Activated T-helper 1 cell treated with anti-CD3 and anti-CD28 coated beads, Interleukin-12 subunit alpha, Interleukin-12 subunit beta, Interleukin-2, Interleukin-4 antibody, amounts not matched to agents 30 ng/mL and 10 ng/mL and 1 ng/mL, durations not matched to agents 14 hours and 24 hours and 36 hours (primary cell): ENCODE measurements at places on chromosomes 4 and X.

DNA sequence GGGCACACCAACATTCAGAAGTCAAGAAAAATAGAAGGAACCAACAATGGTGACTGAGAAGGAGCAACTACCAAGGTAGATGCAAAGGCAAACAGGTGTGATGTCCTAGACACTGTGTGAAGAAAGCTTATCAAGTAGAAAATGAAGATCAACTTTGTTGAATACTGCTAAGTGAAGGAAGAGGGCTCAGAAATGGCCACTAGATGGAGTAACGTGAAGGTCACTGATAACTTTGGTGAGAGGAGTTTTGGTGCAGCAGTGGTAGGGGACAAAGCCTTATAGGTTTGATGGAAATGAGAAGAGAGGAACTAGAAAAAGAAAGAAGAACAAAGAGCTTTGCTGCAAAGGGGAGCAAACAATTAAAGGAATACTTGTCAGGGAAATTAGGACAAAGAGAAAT is 23.5 kb downstream of the OTC start:
- DNase-seq = no peak

GRCh38 chrX:1500701-1501624 is 36.0 kb downstream of the P2RY8 start:
- peak; percentile 30 for DNase-seq

DNA sequence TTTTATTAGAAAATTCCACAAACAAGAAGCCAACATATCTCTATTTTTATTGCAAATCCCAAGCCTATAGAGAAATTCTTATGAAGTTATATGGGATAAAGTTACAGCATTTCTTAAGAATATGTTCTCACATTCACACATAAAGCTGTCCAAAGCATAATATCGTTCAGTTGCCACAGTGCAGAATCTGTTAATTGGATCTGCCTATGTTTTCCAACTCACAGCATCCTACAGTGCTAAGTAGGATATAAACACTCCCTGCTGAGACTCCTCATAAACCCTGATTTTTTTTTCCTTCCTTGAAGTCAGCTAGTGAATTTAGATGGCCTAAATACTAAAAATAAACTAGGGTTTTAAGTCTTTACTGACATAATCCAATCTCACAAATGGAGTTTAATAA is 307.9 kb downstream of the PDGFC start:
- no peak for DNase-seq

DNA sequence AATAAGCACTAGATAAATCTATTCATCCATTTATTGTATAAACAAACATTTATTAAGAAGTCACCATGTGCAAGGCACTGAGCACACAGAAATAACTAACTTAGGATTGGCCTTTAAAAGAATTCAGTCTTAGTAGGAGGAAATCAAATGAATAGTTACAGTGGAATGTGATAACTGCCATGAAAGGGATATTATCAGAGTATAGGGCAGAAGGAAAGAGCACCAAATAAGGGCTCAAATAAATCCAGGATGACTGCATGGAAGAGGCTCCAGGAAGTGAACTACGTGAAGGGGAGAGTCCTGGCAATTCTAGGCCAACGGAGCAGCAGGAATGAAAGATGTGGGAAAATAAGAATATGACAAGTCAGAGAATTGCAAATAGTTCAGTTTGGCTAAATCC is 406.0 kb downstream of the INPP4B start:
- DNase-seq = no peak

DNA sequence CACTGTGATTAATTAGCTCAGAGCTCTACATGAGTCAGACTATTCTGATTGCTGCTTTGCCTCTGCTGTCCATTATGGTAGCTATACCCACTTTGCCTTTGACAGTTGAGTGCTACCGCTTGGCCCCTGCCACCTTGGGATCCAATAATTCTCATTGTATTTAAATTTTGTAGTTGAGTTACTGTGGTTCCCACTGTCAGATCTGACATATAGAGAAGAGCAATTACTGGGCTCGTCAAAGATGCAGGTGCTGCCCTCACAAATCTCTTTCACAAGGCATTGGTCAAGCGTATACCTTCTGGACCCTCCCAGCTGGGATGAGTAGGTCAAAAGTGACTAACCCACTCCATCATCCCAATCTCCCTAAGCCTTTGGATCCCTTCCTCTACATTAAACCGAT is 18.3 kb upstream of the PRDM8 start:
- DNase-seq = no peak

DNA sequence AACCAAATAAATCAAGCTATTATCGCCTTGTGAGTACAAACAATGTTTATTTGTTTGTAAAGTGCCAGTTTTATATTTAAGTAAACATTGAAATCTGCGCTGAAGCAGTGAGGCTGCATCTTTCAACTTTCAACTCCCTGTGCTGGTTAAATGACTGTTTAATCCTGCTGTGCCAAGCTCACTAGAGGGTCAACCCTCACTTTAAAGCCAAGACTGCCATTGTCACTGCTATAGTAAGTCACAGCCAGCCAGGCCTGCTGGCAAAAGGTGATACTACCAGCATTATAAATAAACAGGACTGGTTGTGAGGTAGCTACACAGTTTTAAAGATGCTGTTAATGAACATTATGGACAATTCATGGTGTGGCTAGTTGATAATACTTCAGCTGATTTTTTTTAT is 34.6 kb downstream of the EFHC2 start:
- DNase-seq = no peak

DNA sequence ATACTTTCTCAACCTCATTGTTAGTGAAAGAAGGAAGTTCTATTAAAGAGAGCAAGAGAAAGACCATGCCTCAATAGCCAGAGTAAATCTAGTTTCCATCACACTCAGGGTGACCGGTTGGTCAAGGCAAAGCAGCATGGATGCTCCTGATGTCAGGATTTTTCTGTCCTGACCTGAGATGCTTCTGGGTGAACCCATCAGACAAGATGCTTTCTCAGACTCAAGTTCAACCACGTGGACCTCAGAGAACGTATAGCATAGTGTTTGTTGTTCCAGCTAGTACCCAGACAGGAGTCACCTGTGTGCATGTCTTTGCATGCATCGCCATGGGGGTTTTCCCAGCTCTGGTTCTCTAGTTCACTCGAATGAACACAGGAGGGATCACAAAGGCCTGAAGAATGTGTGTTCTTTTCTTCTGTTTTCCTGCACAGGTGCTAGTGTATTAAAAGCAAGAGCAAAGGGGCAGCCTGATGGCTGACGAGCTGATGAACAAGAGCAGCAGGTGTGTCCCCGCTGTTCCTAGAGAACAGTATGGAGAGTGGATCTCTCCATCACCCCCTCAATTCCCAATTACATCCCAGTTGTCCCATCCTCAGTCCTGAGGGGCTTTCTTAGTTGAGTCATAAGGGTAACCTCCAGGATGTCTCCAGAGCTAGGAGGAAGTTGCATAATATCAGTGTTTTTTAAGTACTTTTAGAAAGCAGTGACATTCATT is 110.5 kb upstream of the ENPP6 start:
- DNase-seq = peak; percentile 49

DNA sequence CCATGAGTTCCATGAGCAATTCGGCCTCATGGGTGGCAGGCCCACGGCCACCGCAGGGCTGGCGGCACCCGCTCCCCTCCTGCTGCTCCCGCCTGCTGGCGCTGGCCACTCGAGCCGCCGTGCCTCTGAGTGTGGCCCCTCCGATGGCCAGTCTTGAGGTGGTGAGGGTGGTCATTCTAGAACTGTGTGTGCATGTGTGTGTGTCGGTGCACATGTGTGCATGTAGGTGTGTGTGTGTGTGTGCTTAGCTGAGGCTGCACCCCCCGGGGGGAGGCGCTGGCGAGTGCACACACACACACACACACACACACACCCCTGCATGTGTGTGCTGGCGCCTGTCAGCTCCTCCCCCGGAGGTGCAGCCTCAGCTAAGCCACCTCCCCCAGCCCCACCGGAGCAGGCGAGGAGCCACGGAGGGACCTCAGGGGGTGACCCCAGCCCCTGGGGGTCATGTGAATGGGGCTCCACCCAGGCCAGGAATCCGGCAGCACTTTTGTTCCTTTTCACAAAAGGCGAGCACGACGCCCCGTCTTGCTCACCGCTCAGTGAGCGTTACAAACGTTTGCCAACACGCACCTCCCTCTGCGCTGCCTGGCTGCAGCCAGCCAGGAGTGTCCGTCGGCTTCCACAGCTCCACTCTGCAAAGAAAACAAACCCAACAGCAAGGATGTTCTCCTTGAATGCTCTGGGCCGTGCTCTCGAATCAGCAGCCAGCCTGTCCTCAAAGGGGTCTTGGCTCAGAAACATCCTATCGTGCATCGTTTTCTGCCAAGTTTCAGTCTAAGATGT is 29.9 kb downstream of the FGFRL1 start:
- DNase-seq = no peak

DNA sequence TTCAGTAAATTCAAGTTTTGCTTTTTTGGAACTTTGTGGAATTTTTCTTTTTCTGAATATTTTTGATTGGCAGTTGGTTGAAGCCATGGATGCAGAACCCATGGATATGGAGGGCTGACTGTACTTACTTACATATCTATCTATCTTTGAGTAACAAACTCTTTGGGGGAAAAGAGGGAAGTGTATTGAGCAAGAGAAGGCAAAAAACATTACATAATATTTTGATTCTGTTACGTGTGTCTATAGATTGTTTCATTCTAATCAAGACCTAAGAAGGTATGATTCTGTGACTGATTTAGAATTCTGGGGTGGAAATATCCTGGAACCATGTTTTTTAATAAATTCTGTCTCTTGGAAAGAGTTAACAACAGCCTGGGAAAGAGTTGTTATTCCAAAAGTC is 31.5 kb downstream of the GRSF1 start:
- DNase-seq = no peak

DNA sequence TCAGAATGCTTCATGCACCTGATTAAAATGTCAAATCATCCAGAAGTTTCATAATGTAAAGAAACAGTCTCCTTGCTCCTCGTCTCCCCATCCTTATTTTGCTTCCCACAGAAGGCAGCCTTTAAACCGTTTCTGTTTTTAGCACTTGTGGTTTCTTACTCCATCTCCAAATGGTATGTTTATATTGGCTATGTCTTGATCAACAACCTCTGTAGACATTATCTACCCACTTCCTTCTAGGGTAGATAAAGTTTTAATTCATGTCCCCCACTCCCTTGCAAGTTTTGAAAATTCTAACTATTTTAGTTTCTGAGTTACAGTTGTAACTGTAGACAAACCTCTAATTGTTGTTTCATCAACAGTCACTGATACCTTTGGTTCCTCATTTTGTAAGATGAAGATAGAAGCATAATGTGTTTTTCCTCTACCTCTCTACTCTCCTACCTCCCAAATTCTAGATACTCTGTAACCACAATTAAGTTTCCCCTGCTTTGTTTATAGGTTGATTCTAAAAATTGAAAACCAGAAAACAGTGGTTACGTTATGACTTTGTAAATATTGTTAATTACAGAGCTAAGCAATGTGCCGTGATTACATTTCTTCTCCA is 291.7 kb upstream of the GATB start:
- no peak for DNase-seq

GRCh38 chrX:112164420-112164819 is 81.8 kb upstream of the TRPC5 start:
- DNase-seq = no peak

DNA sequence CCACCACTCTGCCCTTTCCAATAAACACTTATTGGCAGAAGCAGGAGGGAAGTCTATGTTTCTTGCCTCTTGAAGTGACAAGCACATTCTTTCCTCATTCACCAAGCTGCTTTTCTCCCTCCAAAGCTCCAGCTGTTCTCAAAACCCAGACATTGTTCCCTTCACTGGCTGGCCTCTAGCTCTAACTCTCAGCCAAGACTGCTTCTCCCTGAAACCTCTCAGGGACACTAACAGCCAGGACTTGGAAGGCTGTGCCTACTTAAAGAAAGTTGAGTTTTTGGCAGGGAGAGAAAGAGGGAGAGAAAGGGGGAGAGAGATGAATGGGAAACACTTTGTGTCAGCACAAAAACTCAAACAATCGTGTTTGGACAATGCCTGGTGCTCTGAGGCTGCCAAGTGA is 99.5 kb downstream of the COX18 start:
- no peak for DNase-seq

GRCh38 chr4:182144626-182145333 is 98.4 kb upstream of the TENM3 start:
- no peak for DNase-seq

DNA sequence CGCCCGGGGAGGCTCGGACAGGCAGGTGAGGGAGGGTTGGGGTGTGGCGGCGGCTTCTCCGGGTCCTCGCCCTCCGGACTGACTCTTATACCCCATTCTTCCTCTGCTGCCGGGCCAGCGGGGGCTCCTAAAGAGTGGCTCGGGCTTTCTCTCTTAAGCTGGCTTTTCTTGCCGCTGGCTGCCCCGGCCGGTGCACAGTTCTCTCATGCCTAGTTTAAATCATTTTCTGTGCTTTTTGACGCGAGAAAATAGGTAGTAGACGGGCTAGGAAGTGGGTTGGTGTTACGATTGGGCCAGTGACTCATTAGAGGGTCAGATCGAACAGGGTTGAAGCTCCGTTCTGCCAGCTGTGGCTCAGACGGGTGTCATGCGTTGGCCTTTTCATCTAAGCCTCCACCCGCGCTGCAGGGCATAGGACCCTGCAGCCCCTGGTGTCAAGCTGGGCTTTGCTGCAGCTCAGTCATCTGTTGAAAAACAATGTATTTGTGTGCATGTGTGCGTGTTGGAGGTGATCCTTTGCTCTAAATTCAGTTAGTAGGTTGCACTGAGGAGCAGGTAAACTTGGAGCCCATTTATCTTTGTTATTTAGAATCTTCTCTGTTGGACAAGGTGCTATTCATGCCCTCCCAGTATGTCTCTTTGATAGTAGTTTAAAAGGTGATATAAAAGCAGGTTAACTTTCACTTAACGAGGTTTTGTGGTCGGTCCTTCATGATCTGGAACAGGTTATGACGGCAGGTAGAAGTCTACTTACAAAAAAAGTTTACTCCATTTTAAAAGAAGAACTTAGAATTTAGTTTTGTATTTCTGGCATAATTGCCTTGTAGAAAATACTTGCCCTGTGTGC is 802 bp downstream of the BMP2K start:
- peak; percentile 22 for DNase-seq

GRCh38 chr4:132063829-132064228 is 1085.3 kb upstream of the PCDH10 start:
- DNase-seq = no peak

- no peak for DNase-seq
Observed at GRCh38 chr4:22707390-22707789, 14.7 kb downstream of the GBA3 start.

DNA sequence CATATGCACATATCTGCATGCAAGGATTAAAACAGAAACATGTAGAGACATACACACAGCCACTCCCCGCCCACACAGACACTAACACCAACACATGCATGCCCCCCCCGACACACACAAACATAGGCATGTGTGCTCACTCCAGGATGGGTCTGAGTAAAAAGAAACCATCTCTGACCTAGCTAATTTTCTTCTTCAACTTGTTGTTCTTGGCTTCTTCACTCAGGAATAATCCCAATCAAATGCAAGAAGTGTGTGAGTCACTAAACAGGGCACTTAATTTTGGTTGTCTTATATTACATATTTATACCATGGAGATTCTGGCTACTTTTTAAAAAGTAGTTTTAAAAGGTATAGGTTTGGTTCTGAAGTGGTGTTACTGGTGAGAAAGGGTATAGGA is 28.3 kb downstream of the ENOX2 start:
- DNase-seq = no peak

- no peak for DNase-seq
Observed at GRCh38 chr4:189124791-189125190, 815.9 kb upstream of the FRG1 start.
